ENCODE measurements at places on chromosomes 13 and 19.

DNA sequence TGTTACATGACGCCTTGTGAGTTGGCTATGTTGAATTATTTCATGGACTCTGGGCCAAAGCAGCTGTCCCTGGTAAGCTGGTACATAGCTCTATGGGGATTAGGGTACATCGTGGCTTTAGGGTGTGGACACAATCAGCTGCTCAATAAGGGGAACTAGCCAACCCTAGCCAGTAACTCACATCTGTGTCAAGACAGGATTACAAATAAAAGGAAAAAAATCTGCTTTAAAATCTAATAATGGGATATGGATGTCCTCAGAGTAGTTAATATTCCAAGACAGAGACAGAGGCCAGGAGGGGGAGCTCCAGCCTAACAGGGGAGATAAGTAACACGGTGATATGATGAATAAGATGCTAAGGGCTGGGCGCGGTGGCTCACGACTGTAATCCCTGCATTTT is 21.1 kb upstream of the ZNF766 start:
- peak; percentile 35 for DNase-seq

- DNase-seq = no peak
These were observed 343.9 kb downstream of the TBC1D4 start for GRCh38 chr13:75137911-75138571.

- no peak for DNase-seq
These were observed 11.8 kb upstream of the FBN3 start for GRCh38 chr19:8161135-8161646.

- no peak for DNase-seq
These were observed 26.1 kb downstream of the IPO5 start for GRCh38 chr13:97979556-97979955.

DNA sequence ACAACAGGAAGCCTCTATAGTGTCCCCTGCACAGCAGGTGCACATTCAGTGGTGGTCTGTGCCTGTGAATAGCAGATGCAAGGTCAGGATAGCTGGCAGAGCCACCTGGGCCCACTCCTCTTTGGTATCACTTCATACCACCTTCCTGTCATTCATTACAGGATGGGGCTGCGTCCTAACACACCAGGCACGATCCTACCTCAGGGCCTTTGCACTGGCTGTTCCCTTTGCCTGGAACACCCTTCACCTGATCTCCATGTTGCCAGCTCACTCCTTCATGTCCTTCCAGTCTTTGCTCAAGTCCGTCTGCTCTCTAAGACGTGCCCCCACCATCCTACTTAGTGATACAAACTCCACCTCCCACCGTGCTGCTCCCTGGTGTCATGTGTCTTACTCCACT is 4.6 kb upstream of the LPAR2 start:
- no peak for DNase-seq

- DNase-seq = peak; percentile 79
These were observed at the start of gene NTF4 for GRCh38 chr19:49064768-49065611. Gene NTF4 (minus strand): TSS chr19:49064818. CDS start chr19:49061997, 2,821 bp downstream.

GRCh38 chr13:52348983-52349780 is 56.8 kb downstream of the THSD1 start:
- DNase-seq = peak; percentile 62
